RCC 7860 (cell line): ENCODE measurements at places on chromosomes 11 and 22.

GRCh38 chr11:47895035-47895434 lies 46.9 kb upstream of the NUP160 start:
- no peak for DNase-seq

DNA sequence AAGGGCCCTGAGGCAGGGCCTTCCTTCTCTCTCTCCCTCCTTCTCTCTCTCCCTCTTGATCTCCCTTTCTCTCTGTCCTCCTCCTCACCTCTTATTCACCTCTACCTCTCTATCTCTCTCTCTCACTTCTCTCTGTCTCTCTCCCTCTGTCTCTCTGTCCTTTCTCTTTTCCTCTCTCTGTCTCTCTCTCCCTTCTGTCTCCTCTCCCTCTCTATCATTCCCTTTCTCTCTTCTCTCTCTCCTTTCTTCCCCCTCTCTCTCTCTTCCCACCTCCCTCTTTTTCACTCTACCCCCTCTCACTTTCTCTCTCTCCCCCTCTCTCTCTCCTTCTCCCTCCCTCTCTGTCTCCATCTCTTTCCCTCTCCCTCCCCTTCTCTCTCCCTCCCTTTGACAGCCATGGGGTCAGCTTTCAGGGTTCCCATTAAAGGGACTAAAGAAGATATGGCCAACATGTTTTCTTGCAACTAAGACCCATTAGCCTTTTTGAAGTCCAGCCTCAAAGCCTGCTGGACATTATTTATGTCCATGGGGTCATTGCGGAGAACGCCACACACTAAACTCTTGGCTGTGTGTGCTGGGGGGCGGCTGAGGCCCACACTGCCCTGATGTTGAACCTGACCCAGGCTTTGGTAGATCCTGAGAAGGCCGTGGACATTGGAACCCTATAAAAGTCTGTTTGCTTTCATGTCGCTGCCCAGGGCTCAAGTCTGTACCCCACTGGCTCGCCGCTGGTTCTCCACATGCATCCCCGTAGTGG lies 15.0 kb downstream of the ANO1 start:
- DNase-seq, result no peak

GRCh38 chr11:77908835-77909234 lies 85.6 kb downstream of the INTS4 start:
- no peak for DNase-seq

DNA sequence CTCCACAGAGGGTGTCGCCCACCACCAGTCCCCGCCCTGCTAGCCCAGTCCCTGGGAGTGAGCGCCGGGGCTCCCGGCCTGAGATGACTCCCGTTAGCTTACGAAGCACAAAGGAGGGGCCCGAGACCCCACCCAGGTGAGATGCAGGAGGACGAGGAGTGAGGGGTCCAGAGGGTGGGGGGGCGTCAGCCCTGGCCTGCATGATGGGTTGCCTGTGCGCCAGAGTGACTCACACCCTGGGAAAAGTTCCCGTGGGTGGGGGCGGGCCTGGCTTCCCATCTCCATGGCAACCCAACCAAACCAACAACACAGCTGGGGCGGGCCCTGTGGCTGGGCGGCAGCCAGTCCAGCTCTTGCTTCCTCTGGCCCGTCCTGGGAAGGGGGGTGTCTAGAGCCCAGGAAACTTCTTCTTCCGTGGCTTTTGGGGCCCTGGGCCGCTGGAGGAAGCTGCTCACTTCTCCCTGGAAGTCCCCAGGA lies 4.5 kb downstream of the GAS2L1 start:
- peak; percentile 90 for DNase-seq

GRCh38 chr11:108340973-108341372 lies 118.1 kb downstream of the ATM start:
- DNase-seq, result no peak

GRCh38 chr11:132445859-132446291 lies 1075.5 kb downstream of the NTM start:
- DNase-seq, result no peak

DNA sequence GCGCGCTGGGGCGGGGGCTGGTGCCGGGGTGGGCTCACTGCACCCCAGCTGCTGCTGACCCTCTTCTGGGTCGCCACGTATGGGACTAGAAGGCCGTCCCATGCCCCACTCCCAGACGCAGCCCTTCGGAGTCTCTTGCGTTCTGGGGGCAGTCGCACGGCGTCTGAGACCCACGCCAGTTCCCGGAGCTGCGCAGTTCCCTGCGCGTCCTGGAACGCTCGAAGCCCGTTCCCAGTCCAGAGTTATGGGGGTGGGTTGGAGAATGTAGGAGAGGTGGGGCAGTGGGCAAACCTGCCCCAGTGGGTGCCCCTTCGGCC lies 375 bp downstream of the LAYN start:
- DNase-seq, result no peak

GRCh38 chr11:69293087-69293486 lies 868 bp upstream of the MYEOV start:
- no peak for DNase-seq

DNA sequence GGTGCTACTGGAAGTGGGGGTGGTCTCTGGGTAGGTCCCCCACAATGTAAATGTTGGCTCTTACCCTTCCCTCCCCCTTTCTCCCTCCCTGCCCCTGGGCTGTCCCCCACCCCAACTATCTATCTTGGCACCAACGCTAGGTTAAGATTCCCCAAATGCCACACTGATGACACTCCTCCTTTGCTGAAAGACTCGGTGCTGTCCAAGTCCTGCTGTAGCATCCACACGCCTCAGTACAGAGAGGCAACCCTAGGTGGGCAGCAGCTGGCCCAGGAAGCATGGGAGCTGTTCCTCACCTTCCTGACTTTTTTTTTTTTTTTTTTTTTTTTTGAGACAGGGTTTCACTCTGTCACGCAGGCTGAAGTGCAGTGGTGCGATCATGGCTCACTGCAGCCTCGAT lies 3.4 kb upstream of the KCTD17 start:
- DNase-seq, result no peak

GRCh38 chr11:30317030-30317429 lies 5.9 kb upstream of the ARL14EP start:
- no peak for DNase-seq

DNA sequence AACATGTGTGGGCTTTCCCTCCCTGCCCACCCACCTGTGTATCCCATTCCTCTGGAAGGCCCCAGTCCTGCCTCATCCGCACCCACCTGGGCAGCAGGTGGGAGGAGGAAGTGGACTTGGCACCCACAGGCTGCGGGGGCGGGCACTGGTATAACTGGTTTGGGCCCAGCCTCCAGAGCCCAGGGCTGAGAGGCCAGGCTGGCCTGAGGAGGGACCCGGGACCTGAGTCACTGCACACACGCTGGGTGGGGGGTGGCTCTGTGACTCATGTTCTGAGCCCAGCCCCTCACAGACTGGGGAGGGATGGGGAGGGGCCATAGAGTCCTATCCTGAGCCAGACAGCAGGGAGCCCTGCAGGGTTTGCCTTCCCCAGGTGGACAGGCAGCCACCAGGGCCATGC lies 16.7 kb downstream of the PHLDA2 start:
- DNase-seq, result peak; percentile 82

- no peak for DNase-seq
Observed at GRCh38 chr11:64437426-64437825, 78.5 kb downstream of the RPS6KA4 start.

- no peak for DNase-seq
Observed at GRCh38 chr11:27411328-27411727, 48.3 kb upstream of the CCDC34 start.

- DNase-seq, result no peak
Observed at GRCh38 chr22:43320943-43321900, 21.9 kb downstream of the SCUBE1 start.

DNA sequence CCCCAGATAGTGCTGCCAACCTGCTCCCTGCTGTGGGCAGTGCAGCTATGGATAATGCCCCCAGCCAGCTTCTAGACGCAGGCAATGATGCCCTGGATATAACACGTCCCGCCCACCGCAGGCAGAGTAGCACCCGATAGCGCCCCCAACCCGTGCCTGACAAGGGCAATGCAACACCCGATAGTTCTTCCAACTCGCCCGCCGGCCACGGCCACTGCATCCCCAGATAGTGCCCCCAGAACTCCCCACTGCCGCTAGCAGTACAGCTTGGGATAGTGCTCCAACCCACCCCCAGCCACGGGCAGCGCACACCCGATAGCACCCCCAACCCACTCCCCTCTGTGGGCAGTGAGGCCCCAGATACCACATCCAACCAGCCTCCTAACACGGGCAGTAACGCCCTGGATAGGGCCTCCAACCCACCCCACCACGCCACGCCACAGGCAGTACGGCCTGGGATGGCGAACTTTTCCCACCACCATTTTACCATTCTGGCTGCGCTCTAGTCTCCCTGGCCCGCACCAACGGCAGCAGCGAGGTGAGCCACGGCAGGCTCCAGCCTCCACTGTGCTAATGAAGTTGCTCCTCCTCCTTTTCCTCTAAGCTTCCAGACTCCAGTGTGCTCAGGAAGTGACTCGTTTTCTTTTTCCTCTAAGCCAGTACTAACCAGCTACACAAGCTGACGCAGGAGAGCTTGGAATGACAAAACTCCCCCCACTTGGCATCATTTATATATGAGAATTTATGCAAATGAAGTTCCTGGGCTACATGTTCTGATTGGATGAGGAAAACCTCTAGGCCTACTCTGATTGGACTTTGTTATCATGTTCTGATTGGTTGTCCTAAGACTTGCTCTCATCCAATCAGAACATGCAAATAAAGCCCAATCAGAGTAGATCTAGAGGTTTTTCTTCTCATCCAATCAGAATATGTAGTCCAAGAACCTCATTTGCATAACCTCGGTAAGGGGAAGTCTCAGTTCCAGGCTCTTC lies 3.0 kb upstream of the RFPL3 start:
- DNase-seq, result no peak

DNA sequence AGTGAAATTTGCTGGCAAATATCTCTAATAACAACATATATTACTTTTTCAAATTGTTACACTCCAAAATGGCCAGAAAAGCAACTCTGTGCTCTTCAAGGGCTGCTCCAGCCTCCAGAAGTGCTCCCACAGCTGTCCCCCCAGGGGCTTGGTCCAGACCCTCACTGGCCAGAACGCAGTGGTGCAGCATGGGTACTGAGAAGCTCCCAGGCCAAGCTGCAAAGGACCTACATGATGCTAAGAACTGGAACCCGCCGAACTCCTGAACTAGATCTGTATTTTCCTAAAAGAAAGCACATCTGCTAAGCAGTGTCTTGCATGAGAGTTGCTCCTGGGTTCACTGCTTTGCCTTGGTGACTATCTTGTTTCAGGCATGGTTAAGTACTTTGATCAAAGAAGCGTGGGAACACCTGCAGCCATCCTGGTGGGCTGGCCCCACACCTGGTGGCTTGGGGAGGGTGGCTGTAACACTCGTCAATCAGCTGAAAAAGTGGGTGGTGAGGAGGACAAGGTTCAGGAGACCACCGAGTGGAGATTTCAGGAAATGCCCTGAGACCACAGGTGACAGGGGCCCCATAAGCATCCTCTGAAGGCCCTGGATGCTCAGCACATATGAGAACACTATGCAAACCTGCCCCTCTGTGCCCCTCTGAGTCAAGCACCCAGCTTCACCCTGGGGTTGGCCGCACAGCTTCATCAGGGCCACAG lies 72.7 kb upstream of the PITPNB start:
- no peak for DNase-seq

GRCh38 chr22:45584121-45584570 lies 81.5 kb downstream of the FBLN1 start:
- no peak for DNase-seq

DNA sequence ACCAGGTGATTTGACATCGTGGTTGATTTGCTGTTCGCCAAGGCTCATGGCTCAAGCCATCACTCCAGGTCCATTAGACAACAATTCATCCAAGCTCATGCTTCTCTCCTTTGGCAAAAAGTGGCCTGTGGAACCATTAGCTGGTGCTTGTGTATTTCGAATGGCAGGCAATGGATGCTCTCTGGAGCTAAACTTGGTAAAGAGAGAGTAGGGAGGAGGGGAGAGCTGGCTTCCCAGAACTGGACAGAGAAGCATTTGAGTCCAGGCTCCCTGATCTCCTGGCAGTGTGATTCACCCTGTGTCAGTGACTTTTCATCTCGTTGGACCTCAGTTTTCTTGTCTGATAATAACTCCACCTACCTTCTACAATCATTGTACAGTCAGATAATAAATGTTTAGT lies 64.6 kb downstream of the MYO18B start:
- no peak for DNase-seq

DNA sequence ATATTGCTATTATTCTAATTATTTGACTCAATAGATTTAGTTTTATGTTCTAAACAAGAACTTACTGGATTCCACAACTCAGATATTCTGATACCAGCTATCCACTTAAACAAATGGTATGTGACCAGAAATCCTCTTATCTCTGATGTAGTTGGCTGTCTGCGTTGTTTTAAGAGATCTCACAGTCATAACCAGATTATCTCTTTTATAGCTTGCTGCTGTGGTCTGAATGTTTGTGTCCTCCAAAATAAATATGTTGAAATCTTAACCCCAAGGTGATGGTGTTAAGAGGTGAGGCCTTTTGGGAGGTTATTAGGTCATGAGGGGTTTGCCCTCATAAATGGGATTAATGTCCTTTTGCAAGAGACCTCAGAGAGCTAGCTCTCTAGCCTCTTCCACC lies 12.7 kb downstream of the ANKRD42 start:
- DNase-seq, result no peak

DNA sequence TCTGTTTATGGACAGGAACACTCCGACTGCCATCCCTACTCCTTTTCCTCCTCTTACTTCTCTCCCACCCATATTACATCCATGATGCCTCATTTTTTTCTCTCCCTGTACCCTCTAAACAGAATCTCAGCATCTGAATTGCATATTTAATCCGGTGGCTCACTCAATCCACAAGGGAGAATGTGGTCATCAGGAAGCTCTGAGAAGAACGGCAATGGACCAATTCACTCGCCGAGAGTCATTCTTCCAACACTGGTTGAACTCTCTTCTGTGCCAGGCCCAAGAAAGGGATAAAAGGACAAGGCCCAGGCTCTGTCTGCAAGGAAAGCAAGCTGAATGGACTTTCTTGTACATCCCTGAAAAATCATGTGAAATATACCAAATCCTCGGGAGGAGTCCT lies 15.9 kb downstream of the MAP6 start:
- no peak for DNase-seq

GRCh38 chr11:10646005-10646404 lies 47.5 kb downstream of the IRAG1 start:
- no peak for DNase-seq

DNA sequence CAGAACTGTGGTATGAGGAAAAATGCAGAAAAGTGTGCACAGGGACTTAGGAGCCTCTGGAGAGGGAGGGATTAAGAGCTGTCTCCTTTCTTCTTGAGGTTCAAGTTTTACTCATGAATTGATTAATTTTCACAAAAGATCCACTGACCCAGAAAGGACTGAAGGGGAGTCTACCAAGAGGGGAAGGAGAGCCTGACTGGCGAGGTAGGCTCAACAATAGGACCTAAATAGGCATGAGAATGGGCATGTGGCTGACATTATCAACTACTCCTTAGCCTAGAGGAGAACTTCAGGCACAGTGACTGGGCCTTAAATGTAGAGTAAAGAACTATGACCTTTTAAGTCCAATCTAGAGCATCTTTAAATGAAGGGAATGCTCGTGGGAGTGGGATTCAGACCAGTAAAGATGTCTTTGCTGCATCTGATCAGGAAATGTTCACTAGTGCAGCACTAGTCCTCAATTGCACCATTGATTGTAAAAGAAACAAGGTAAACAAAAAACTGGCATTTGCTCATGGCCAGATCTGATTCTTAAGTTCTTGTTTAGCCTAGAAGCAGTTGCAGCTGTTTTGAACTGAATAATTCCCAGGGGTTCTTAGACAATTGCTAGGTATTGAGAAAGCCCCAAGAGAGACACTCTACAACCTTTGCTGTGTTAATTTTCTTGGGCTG lies 135.6 kb downstream of the RAB38 start:
- no peak for DNase-seq
